ENCODE measurements at places on chromosomes 11 and 22.

DNA sequence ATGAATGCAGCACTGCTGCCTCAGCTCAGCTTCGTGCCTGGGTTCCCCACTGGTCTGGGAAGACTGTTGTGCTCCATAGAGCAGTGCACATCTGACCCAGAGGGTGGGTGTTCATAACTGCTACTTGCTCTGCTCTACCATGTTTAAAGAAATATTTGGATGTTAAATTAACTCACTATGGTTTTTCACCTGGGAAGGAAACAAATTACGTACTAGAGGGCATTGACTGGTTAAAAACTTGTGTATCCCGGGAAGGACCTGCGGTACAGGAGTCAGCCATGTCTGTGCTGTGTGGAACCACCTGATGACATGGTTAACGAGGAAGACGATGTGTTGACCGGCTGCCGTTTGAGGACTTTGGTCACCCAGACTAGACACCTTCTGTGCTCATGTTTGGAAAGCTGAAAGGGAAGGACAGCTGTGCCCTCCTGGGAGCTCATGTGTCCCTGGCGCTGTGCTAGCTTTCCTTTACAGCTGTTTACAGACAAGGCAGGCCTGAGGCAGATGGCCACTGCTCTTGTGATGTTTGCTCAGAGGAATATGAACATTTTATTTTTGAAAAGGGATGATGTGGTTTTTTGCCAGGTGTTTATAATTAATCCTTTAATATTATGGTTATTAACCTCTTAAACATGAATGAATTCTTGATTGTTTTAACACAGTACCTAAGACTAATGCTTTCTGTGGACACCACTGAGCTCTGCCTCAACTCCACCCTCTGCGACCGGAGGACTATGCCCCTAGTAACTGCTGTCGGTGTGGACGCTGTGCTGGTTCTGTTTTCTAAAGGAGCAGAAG is 14.3 kb upstream of the AIFM3 start:
- DNase-seq = no peak

GRCh38 chr11:95253141-95253540 is 22.1 kb upstream of the SESN3 start:
- no peak for DNase-seq

GRCh38 chr11:106853850-106854401 is 164.3 kb downstream of the GUCY1A2 start:
- DNase-seq = no peak

DNA sequence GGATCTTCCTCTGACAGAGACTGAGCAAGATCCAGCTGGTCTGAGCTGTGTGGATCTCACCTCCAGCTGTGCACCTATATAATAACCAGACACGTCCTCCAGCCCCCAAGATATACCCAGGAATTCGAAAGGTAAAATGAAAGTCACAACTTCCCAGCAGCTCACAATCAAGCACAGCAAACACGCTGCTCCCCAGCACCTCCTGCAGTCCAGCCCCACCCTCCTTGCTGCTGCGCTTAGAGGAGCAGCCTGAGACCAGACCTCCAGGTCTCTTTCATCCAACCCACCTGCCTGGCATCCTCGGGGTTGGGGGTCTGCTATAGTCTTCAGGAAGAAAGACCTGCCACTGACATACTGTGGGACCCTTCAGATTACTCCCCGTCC is 3.0 kb upstream of the APOL4 start:
- DNase-seq = no peak

DNA sequence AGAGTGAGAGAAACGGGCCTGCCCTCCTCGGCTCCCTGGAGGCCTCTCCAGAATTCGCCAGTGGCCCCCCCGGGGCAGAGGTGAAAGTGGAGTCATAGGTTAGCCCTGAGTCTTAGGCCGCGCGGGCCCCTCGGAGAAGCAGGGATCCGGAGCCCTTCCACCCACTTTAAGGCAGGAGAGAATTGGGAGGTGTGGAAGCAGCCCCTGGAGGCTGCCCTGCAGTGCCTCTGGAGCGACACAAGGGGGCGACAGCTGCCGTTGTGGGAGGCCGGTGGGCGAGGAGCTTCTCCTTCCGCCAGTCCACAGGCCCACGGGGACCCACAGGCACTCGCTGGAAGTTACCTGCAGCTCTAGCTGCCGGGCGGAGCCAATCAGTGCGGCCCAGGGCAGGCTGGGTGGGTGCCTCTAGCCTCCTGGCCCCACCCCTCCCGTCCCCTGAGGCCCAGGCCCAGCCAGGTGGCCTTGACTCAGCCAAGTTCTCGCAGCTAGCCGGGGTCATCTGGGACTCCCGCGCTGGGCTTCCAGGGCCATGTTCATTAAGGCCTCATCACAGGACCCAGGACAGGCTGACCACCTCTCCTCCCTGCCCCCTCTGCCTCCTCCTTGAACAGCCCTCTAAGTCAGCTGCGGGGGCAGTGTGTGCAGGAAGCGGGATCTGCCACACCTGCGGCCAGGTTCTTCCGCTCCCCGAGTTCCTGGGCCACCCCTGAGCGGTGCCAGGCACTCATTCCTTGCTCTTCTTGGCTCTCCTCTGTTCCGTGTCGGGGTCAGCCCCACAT is 5.0 kb downstream of the DGKZ start:
- no peak for DNase-seq

DNA sequence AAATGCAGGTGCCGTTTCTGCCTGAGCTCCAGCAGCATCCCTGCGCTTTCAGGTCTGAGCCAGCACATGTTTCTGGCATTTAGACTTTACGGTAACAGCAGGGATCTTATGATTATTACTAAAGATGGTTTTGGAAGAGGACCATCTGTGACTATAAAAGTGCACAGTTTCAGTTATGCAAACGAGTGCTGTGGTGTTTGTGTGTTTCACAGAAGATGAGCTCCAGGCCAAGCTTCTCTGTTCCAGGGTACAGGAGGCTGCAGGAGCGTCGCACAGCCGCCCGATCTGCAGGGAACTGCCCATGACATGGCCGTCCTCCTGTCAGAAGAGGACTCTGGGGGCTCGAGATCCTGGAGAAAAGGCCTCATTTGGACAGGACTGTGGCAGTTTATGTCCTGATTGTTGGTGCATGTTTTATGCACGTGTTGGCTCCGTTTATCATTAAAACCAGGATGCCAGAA is 297.3 kb downstream of the TBC1D22A start:
- DNase-seq = no peak

GRCh38 chr11:11534981-11535380 is 86.8 kb downstream of the GALNT18 start:
- DNase-seq = no peak

DNA sequence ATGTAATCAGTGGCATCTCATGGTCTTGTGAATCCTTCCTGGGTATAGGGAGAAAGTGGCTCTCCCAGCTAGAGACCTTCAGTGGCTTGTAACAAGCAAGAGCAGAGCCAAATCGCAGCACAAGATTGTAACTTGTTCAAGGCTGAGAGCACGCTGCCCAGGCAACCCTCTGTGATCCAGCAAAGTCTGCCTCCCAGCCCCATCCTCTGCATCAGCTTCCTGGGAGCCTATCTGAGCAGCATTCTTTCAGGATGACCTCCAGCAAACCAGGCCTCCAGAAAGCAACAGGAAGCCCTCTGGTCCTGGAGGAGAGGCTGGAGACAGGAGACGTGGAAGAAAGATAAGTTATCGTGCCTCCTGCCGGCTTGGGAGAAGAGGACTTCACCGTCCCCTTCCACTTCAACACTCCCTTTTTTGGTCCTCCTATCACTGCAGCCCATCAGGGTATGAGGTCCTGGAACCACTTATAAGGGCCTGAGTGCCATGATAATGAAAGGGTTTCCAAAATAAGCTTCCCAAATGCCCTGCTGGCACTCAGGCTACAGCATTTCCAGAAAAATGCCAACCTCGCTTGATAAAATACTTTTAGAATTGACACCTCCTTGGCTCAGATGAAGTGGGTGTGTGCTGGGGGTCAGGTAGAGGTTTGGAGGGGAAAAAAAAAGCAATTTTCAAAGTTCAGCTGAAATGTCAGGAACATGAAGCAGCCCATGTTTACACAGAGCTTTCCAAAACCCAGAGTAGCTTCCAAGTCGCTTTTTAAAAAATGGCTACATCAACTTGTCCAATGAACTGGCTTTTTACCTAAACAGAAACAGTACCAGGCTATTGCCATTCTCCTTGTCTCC is 80.2 kb downstream of the PLEKHA7 start:
- DNase-seq = no peak

All from NCI-H2081 treated with DMSO at 0.1 percent for 48 hours (cell line).